ENCODE measurements at places on chromosomes 5 and 9. TPM values are rescaled to one million over a fixed set of nuclear protein-coding genes. Genes with fewer than 3 reads are reported as not detected.
A peak's percentile ranks its signal among the peaks of the same experiment; 100 is the strongest.

- no peak for DNase-seq
Measured at GRCh38 chr5:150258130-150258529, 31.4 kb downstream of the CAMK2A start.

DNA sequence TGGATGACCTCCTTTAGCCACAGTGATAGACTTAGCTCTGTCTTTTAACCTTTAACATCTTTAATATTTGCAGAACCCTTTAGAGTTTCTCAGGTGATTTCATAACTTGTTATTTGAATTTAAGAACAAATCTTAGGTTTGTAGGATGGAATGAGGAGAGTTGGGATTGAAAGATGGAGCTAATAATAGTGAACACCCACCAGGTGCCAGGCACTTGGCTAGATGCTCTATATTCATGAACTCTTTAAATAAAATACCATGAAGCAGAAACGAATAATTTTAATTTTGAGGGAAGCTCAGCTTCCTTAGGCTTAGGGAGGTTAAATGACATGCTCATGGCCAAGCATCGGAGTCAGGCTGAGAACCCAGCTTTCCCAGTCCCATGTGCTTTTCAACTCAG, 19.4 kb upstream of the CARNMT1 start:
- DNase-seq = no peak

DNA sequence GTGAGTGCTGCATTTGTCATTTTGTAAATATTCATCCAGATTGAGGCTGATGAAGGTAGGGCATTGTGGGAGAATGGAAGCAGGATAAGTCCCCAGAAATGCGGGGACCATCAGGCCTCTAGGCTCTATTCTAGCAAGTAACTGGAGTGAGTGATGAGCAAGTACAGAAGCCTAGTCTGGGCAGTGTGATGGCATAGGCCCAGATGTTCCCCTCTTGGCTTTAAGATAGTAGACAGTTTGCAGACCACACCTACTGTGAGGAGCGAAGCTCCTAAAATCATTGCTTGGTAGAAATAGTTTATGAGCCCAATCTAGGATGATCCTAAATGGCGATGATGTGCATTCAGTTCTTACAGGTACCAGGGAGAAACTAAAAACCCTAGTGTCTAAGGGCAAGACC, 24.3 kb downstream of the NDFIP1 start:
- DNase-seq = no peak

GRCh38 chr5:24145806-24146205, 499.0 kb downstream of the CDH10 start:
- no peak for DNase-seq

DNA sequence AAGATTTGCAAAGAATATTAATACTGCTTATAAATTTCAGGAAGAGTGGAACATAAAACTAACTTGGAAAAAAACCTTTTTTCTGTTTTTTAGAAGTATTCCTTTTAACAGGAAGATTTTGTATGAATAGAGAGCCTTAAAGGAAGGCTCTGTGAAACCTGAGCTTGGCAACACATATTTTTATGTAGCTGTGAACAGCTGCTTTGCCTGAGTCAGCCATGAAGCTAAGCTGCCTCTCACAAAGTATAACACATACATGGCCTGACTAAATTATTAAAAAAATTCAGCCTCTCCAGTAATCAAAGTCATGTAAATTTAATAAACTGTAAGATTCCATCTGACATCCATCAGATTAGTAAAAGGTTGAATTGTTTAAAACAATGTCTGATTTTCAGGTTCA, 547.5 kb downstream of the ELAVL2 start:
- no peak for DNase-seq

GRCh38 chr5:66440202-66440680, 156.0 kb upstream of the MAST4 start:
- DNase-seq = peak; percentile 45

DNA sequence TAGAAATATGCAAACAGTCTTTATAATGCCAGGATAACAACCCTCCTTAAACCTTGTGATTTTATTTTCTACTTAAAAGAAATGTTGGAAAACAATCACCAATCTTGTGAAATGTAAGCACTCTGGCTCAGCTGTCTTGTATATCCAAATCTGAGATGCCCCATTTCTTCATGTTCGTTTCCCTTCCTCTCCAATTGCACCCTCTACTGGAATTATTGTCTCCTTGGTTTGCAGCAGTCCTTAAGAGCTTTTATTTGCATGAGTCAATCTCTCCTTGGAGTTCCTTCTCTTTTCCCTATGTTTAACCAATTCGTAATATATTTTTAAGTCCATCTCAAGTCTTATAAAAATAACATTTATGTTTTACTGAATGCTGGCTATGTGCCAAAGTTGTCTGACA, 362.0 kb upstream of the CDH10 start:
- DNase-seq = peak; percentile 16

- DNase-seq = no peak
Measured at GRCh38 chr9:3971391-3972082, 328.3 kb downstream of the GLIS3 start.

- peak; percentile 76 for DNase-seq
Measured at GRCh38 chr5:176870110-176870591, 29.0 kb downstream of the HK3 start.

- no peak for DNase-seq
Measured at GRCh38 chr9:34601937-34602573, 9.8 kb downstream of the RPP25L start.

DNA sequence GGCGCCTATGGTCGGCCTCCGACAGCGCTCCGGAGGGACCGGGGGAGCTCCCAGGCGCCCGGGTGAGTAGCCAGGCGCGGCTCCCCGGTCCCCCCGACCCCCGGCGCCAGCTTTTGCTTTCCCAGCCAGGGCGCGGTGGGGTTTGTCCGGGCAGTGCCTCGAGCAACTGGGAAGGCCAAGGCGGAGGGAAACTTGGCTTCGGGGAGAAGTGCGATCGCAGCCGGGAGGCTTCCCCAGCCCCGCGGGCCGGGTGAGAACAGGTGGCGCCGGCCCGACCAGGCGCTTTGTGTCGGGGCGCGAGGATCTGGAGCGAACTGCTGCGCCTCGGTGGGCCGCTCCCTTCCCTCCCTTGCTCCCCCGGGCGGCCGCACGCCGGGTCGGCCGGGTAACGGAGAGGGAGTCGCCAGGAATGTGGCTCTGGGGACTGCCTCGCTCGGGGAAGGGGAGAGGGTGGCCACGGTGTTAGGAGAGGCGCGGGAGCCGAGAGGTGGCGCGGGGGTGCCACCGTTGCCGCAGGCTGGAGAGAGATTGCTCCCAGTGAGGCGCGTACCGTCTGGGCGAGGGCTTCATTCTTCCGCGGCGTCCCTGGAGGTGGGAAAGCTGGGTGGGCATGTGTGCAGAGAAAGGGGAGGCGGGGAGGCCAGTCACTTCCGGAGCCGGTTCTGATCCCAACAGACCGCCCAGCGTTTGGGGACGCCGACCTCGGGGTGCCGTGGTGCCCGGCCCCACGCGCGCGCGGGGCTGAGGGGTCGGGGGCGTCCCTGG, 561 bp downstream of the DAPK1 start:
- DNase-seq = peak; percentile 89

DNA sequence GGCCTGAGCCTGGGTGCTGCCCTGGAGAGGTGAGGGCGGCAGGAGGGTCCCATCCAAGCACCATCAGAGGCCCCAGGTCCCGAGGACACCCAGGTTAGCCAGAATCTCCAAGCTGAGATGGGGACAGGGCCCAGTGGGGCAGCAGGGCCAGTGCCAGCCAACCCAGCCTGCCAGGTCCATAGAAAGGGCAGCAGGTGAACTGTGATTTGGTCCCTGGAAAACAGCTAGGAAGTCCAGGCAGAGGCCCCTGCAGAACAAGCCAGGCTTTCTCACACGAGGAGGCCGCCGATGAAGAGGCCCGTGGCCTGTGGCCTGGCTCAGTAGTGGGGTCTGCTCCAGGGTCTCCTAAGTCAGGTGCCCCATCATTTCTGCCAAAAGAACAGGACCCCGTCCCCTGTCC, 2.0 kb downstream of the AGPAT2 start:
- DNase-seq = no peak

GRCh38 chr5:142056816-142057696, 44.2 kb upstream of the GNPDA1 start:
- no peak for DNase-seq

GRCh38 chr5:81505672-81506071, 111.7 kb upstream of the ACOT12 start:
- no peak for DNase-seq

GRCh38 chr9:4620881-4621555, 41.1 kb upstream of the PLPP6 start:
- DNase-seq = no peak

DNA sequence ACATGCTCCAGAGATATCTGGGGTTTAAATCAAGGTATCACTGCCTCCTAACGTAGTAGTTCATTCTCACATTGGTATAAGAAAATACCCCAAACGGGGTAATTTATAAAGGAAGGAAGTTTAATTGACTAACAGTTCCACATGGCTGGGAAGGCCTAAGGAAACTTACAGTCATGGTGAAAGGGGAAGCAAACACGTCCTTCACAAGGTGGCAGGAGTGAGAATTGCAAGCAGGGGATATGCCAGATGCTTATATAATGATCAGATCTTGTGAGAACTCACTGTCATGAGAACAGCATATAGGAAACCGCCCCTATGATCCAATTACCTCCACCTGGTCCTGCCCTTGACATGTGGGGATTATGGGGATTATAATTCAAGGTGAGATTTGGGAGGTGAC, 1280.2 kb upstream of the C9orf72 start:
- DNase-seq = no peak

DNA sequence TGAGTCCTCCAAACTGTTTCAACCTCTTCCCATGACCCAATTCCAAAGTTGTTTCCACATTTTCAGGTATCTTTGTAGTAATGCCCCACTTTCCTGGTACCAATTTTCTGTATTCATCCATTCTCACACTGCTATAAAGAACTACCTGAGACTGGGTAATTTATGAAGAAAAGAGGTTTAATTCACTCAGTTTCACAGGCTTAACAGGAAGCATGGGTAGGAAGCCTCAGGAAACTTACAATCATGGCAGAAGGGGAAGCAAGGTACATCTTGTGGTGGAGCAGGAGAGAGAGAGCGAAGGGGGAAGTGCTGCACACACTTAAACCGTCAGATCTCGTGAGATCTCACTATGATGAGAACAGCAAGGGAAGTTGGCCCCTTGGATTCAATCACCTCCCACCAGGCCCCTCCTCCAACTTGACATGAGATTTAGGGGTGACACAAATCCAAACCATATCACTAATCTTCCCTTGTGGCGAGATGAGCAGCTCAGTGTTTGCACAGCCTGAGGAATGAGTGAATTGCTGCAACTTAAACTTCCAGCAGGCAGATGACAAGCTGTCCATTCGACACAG, 42.9 kb downstream of the TRIP13 start:
- DNase-seq = no peak

DNA sequence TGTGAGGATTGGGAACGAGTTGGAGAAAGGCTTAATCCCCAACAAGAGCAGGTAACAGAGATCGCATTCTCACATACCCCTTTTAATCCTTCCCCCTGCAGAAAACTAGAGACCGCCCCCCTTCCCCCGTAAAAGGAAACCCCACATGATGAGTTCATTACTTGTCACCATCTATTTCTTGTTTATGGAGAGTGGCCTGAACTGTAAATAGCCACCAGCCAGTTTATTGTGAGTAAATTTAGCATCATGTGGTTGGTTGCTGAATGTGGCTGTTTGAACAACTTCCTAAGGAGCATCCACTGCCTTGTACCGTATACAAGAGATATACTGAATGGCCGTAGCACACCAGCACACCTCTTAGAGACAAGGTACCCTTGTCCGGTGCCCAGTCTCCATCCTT, 62.1 kb downstream of the TJP2 start:
- no peak for DNase-seq

DNA sequence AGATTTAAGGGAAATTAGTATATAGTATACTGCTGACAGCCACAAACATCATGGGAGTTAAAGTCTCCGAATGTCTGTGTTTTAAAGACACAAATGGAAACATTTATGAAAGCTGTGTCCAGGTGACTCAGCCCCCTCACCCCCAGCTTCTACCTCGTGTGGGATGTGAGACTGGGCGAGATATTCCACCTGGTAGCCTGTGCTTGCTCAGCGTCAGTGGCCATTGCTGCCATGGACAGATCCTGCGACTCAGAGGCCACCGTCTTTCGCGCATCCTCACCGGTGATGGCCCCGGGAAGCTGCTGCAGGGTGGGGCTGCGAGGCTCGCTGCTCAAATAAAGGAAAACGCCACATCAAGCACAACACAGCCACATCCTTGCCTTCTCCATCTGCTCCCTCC, 31.2 kb upstream of the EXOC3 start:
- DNase-seq = no peak

- DNase-seq = no peak
Measured at GRCh38 chr5:62284946-62285891, 20.8 kb upstream of the KIF2A start.

DNA sequence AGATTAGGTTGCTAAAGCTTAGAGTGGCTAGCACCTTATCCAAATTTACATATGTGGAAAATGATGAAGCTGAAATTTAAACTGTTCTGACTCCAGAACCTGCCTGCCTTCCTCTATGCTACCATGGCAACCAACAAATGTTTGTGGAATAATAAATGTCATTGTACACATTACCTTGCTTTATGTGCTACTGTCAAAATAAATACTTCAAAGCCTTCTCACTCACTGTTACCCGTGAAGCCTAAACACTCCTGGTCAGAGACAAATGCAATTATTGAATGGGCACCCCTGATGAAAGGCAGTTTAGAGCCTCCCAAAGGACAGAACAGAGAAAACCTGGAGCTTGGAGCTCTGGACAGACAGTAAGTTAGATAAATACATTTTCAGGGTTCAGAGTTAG, 158.6 kb downstream of the FAM114A2 start:
- DNase-seq = no peak

GRCh38 chr9:78441822-78442431, 145.0 kb downstream of the PSAT1 start:
- no peak for DNase-seq

- DNase-seq = no peak
Measured at GRCh38 chr5:161311965-161312364, 234.6 kb downstream of the GABRB2 start.

DNA sequence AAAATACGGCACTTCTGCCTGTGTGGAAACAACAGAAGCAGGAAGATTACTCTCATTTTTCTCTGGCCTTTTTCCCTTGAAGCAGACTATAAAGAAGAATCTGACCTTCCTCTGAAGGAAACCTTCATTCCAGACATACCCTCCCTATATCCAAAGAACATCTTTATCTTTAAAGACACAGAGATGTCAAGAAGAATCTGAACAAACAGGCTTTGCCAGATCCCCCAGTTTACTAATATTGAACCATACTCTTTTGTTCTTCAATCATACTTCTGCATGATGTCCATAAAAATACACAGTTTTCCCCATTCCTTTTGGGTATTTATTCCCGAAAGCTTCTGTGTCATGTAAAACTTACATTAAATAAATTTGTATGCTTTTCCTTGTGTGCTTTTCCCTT, 225.8 kb downstream of the MAT2B start:
- DNase-seq = no peak

- no peak for DNase-seq
Measured at GRCh38 chr9:99881769-99882168, 24.7 kb upstream of the STX17 start.

The TRIM52 gene
- 12.9 TPM for total RNA-seq

The WNT8A gene
- not detected for total RNA-seq

The C7 gene
- 376 TPM for total RNA-seq

The DND1 gene
- total RNA-seq = 0.71 TPM

The PCDHA10 gene
- 1.7 TPM for total RNA-seq

The SV2C gene
- 0.52 TPM for total RNA-seq

The PDE6A gene
- total RNA-seq = not detected

The MUSK gene
- 0.89 TPM for total RNA-seq

The SLC44A1 gene
- 73.5 TPM for total RNA-seq

The BHMT gene
- total RNA-seq = 0.16 TPM
